ENCODE measurements at places on chromosomes 3 and 15.

- no peaks in the 10 kb centered on the region for H3K27me3 ChIP-seq
- no peaks in the 10 kb centered on the region for H3K36me3 ChIP-seq
- no peak for DNase-seq
- no peak overlapping the region for H3K27ac ChIP-seq
- H3K4me3 ChIP-seq: no peak overlapping the region
Measured at GRCh38 chr3:9402410-9403228, 5.2 kb downstream of the SETD5 start.

- H3K4me3 ChIP-seq: no peak overlapping the region
- no peak for DNase-seq
- H3K36me3 ChIP-seq: peaks cover 59% of the 10 kb centered on the region
- peaks cover 6% of the 10 kb centered on the region for H3K4me1 ChIP-seq
Measured at GRCh38 chr15:59662260-59662659, 4.9 kb upstream of the GTF2A2 start.

DNA sequence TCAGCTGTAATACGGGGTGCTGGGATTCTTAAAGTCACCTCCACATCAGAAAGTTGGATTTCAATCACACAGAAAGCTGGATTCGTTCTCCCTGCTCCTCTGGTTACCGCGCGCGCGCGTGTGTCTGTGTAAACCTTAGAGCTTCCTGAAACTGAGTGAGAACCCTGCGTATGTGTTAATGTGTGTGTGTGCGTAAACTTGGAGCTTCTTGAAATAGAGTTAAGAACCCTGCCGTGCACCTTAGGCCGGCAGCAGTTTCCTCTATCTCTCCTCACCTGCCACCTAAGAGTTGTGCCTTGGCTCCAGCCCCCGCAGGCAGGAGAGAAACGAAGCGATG lies 531 bp downstream of the LZTFL1 start:
- DNase-seq: no peak
- peaks cover 17% of the 10 kb centered on the region for H3K4me1 ChIP-seq
- H3K27ac ChIP-seq: peak overlapping the region; percentile 83
- H3K4me3 ChIP-seq: peak overlapping the region; percentile 79
- peaks cover 4% of the 10 kb centered on the region for H3K36me3 ChIP-seq
- H3K27me3 ChIP-seq: no peaks in the 10 kb centered on the region

- no peaks in the 10 kb centered on the region for H3K27me3 ChIP-seq
- H3K4me3 ChIP-seq: no peak overlapping the region
- H3K27ac ChIP-seq: no peak overlapping the region
Measured at GRCh38 chr3:142087676-142088075, 61.7 kb downstream of the TFDP2 start.

DNA sequence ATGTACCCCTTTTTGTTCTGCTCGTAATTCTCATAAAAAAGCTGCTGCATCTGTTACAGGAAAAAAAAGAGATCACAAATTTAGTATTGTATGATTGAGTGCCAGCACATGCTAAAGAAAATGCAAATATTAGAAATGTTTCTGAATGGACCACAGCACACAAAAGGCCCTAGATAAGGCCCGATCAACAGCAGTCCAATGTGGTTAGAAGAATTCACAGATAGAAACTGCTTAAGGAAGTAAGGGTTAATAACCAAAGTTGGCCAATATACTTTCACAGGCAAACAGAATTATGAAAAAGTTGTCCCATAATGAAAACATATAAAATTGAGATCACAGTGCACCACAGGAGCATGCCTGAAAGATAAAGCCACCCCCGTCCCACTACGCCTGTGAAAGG lies 72.9 kb downstream of the CHSY1 start:
- peaks cover 23% of the 10 kb centered on the region for H3K36me3 ChIP-seq
- H3K27me3 ChIP-seq: no peaks in the 10 kb centered on the region
- no peak overlapping the region for H3K4me3 ChIP-seq
- DNase-seq: no peak

DNA sequence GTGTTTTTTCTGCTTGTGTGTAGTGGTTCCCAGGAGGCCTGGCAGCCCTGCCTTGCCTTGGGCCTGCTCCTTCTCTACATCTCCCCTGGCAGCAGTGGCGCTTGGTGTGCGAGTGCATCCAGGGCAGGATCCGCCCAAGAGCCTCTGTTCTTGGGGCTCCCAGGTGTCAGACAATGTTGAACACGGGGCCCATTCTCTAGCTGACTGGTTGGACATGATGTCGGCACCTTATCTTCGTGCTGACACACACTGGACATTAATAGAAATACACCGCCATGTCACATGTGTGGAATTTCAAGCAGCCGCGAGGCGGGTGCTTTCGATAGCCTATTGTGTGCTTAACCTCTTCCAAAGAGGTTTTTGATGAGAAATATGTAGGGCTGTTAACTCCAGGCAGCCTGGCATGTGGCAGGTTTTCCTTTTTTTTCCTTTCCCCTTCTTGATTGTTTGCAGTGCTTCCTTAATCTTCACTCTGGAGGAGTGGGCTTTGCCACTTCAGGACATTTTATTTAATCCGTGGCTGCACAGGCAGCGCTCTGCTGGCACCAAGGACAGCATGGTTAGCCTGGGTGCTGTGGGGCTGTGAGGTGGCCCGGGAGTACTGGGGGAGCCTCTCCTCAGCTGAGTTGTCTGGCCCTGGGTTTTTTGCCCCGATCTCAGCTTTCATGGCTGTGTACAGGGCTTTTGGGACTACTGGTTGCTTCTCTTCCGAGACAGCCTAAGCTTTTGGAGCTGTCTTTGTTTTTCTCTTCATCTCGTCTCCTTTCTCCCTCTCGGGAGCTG lies 42.5 kb downstream of the CHCHD6 start:
- no peak overlapping the region for H3K4me3 ChIP-seq
- no peak overlapping the region for H3K27ac ChIP-seq
- H3K27me3 ChIP-seq: no peaks in the 10 kb centered on the region

- no peaks in the 10 kb centered on the region for H3K36me3 ChIP-seq
- no peak overlapping the region for H3K4me3 ChIP-seq
- H3K27ac ChIP-seq: no peak overlapping the region
- H3K4me1 ChIP-seq: no peaks in the 10 kb centered on the region
Measured at GRCh38 chr3:126954141-126954842, 28.6 kb upstream of the PLXNA1 start.

- H3K27ac ChIP-seq: no peak overlapping the region
- no peaks in the 10 kb centered on the region for H3K4me1 ChIP-seq
- no peak for DNase-seq
- H3K36me3 ChIP-seq: no peaks in the 10 kb centered on the region
- H3K27me3 ChIP-seq: no peaks in the 10 kb centered on the region
Measured at GRCh38 chr15:101562428-101563059, 73.0 kb upstream of the PCSK6 start.

DNA sequence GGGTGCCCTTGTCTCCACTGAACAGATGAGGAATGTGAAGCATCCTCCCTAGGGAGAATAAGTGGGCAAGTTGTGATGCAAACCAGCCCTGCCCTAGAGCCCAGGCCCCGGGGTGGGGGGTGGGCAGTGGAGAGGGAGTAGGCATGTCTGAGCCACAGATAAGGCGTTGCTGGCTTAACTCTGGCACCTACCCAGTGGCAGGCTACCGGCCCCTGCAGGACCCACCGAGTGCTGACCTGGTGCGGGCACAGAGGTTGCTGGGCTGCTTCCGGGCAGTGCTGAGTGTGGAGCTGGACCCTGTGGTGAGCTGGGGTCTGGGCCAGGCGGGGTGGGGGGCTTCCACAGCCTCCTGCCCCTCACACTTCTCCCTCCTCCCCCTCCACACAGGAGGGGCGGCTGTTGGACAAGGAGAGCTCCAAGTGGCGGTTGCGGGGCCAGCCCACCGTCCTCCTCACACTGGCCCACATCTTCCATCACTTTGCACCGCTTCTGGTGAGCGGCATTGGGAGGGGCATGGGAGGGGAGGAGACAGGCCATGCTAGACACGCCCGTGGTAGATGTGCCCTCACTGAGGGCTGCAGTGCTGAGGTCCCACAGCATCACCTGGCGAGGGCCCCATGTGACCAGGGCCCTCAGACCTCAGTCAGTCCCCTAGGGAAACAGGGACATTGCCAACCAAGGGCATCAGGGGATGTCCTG lies 10.1 kb downstream of the RNF123 start:
- H3K36me3 ChIP-seq: peaks cover 46% of the 10 kb centered on the region
- H3K27ac ChIP-seq: no peak overlapping the region
- H3K27me3 ChIP-seq: no peaks in the 10 kb centered on the region
- H3K4me1 ChIP-seq: peaks cover 5% of the 10 kb centered on the region

GRCh38 chr3:173044998-173045397 lies 96.0 kb downstream of the SPATA16 start:
- no peaks in the 10 kb centered on the region for H3K27me3 ChIP-seq
- no peak overlapping the region for H3K4me3 ChIP-seq
- no peaks in the 10 kb centered on the region for H3K4me1 ChIP-seq

- H3K27me3 ChIP-seq: no peaks in the 10 kb centered on the region
- no peaks in the 10 kb centered on the region for H3K4me1 ChIP-seq
- no peak for DNase-seq
- no peaks in the 10 kb centered on the region for H3K36me3 ChIP-seq
- no peak overlapping the region for H3K4me3 ChIP-seq
- no peak overlapping the region for H3K27ac ChIP-seq
Measured at GRCh38 chr3:66047311-66048050, 8.8 kb upstream of the MAGI1 start.

- H3K4me1 ChIP-seq: no peaks in the 10 kb centered on the region
- no peak overlapping the region for H3K27ac ChIP-seq
- DNase-seq: no peak
- H3K36me3 ChIP-seq: peaks cover 25% of the 10 kb centered on the region
- H3K27me3 ChIP-seq: no peaks in the 10 kb centered on the region
Measured at GRCh38 chr3:143650827-143651226, 197.4 kb downstream of the SLC9A9 start.

DNA sequence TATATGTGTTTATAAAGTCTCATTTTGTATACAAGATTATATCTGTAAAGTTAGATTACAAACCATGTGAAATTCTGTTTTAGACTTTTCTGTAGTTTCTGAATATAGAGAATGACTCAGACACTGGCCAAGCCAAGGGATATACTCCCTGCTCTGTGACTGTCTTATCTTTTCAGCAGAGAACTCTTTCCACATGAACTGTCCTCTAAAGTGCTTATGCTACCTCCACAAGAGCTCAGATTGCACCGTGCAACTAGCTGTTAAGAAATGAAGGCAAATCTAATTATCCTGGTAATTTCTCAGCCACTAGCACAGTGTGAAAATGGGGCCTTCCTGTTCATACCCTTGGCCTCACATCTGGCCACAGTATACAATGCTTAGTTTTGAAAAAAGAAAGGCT lies 44.3 kb upstream of the CPNE4 start:
- H3K27ac ChIP-seq: no peak overlapping the region
- no peaks in the 10 kb centered on the region for H3K27me3 ChIP-seq
- H3K4me1 ChIP-seq: no peaks in the 10 kb centered on the region
- no peaks in the 10 kb centered on the region for H3K36me3 ChIP-seq
- H3K4me3 ChIP-seq: no peak overlapping the region

DNA sequence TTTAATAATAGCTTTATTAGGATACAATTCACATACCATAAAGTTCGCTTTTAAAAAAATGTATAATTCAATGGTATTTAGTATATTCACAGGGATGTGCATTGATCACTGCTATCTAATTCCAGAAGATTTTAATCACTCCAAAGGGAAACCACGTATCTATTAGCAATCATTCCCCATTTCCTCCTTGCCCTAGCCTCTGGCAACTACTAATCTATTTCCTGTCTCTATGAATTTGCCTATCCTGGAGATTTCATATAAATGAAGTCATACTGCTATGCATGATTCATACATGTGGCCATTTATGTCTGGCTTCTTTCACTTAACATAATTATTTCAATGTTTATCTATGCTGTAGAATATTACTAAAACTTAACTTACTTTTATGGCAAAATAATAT lies 32.0 kb upstream of the CASR start:
- DNase-seq: no peak
- no peak overlapping the region for H3K4me3 ChIP-seq
- H3K27ac ChIP-seq: no peak overlapping the region
- no peaks in the 10 kb centered on the region for H3K4me1 ChIP-seq

DNA sequence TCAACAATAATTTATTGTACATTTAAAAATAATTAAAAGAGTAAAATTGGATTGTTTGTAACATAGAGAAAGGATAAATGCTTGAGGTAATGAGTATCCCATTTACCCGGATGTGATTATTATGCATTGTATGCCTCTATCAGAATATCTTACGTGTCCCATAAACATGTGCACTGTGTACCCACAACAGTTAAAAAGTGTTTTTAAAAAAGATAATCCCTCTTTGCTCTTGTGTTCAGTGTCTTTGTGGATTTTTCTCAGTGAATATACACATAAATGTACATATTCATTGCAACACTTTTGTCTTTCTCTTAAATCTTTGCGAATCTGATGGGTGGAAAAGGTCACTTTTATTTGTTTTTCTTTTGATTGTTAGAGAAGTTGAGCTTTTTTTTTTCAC lies 20.4 kb downstream of the YEATS2 start:
- no peak for DNase-seq
- H3K4me1 ChIP-seq: no peaks in the 10 kb centered on the region
- peaks cover 49% of the 10 kb centered on the region for H3K36me3 ChIP-seq
- no peak overlapping the region for H3K4me3 ChIP-seq

- DNase-seq: no peak
- H3K4me3 ChIP-seq: no peak overlapping the region
- H3K36me3 ChIP-seq: no peaks in the 10 kb centered on the region
- H3K27ac ChIP-seq: no peak overlapping the region
- no peaks in the 10 kb centered on the region for H3K4me1 ChIP-seq
Measured at GRCh38 chr15:96307856-96308394, 22.6 kb upstream of the NR2F2 start.

- H3K4me1 ChIP-seq: no peaks in the 10 kb centered on the region
- no peak overlapping the region for H3K27ac ChIP-seq
- no peaks in the 10 kb centered on the region for H3K36me3 ChIP-seq
- no peak overlapping the region for H3K4me3 ChIP-seq
- DNase-seq: no peak
Measured at GRCh38 chr15:99305761-99306505, 54.7 kb downstream of the LRRC28 start.

- no peaks in the 10 kb centered on the region for H3K4me1 ChIP-seq
- no peak overlapping the region for H3K27ac ChIP-seq
- no peak overlapping the region for H3K4me3 ChIP-seq
- DNase-seq: no peak
- no peaks in the 10 kb centered on the region for H3K27me3 ChIP-seq
- H3K36me3 ChIP-seq: no peaks in the 10 kb centered on the region
Measured at GRCh38 chr3:65734382-65734781, 304.3 kb downstream of the MAGI1 start.

- no peak for DNase-seq
- peaks cover 5% of the 10 kb centered on the region for H3K4me1 ChIP-seq
- no peak overlapping the region for H3K4me3 ChIP-seq
- no peaks in the 10 kb centered on the region for H3K36me3 ChIP-seq
Measured at GRCh38 chr15:77867266-77868047, 210.1 kb downstream of the TBC1D2B start.

GRCh38 chr3:106329521-106329920 lies 460.7 kb upstream of the CBLB start:
- no peak overlapping the region for H3K4me3 ChIP-seq
- no peaks in the 10 kb centered on the region for H3K36me3 ChIP-seq
- peaks cover 14% of the 10 kb centered on the region for H3K4me1 ChIP-seq
- no peak for DNase-seq
